ENCODE measurements at places on chromosomes 5 and 9.

GRCh38 chr9:114000671-114001409 is 77.3 kb downstream of the AMBP start:
- DNase-seq, result peak; percentile 32

DNA sequence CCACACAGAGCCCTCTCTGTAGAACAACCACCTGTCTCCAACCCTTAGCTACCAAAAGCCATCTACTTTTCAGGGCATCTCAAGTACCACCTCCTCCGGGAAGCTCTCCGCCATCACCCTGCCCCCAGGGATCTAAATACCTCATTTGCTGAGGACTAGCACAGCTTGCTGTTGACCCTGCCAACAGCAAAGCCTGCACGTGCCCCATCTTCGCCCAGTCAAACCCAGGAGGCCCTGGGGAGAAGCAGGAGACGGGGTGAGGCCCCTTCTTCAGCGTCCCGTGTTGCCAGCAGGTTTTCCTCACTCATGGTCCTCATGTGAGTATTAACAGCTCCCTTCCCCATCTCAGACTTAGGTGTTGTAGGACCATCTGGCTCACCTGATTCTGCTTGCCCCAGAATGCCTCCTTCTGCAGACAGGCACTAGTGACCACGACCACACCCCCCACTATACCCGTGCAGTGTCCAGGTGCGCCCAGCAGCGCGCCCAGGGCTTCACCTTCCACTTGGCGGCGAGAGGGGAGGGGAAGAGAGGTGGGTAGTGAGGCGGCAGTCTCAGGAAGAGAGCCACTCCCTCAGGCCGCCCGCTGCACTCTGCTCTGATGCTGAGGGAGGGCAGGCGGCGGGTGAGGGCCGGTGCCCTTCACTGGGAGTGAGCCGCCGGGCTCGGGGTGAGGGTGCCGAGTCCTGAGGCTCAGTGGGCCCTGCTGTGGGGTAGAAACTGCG is 11.1 kb downstream of the VAV2 start:
- no peak for DNase-seq

DNA sequence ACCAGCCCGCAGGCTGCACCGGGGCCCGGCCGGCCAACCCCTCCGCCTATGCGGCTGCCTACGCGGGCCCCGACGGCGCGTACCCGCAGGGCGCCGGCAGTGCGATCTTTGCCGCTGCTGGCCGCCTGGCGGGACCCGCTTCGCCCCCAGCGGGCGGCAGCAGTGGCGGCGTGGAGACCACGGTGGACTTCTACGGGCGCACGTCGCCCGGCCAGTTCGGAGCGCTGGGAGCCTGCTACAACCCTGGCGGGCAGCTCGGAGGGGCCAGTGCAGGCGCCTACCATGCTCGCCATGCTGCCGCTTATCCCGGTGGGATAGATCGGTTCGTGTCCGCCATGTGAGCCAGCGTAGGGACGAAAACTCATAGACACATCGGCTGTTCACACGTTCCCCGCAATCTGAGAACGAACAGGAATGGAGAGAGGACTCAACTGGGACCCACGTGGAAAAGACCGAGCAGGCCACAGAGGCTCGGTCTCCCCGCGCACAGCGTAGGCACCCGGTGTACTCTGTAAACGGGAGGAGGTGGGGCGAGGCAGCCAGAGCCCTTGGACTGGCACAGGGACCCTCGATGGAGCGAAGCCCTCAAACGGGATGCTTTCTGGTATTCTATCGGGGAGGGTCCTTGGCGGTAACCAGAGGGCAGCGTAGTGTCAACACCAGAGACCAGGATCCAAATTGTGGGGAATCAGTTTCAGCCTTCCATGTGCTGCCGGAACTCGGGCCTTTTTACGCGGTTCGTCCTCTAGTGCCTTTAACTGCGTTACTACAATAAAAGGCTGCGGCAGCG is 1.9 kb downstream of the FOXE1 start:
- no peak for DNase-seq

DNA sequence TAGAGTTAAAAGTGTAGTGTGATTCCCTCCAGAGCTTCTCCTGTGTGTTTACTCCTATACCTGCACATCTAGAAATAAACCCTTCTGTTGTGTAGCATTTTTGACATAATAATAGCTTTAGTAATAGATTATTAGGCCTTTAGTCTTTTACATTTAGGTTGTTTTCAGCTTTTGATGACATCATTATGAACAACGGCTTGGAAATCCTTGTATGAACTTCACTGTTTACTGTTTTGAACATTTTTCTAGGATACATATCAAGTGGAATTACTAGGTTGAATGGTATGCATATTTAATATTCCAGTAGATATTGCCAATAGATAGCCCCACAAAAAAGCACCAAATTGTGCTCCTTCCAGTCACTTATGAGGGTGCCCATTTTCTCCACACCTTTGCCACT is 174.0 kb downstream of the ARHGAP26 start:
- no peak for DNase-seq

DNA sequence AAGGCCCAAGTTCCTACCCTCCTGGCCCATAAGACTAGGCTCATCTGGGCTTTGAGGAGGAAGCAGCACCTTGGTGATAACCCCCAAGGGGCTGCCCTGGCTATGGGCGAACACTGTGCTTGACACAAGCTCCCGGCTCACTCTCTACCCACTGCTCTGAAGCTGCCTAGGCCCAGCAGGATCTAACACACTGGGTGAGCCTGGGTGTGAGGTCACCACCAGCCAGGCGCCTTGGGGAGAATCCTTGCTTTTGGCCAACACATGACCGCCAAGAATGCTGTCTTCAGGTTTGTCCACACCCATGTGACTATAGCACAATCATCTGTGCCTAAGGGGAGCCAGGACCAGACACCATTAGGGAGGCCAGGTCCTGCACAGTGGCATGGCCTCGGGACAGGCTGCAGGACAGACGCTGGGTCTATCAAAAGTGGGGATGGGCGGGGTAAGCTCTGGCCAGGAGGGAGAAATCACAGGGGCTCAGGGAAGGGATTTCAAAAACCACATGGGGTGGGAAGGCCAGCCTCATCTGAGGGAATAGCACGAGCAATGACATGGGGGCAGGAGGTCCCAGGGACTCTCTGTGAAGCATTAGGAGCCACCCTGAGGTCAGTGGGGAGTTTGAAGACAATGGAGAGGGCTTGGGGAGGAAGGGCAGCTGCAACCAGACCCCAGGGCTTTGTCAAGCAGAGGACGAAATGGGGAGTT is 29.6 kb downstream of the BICD2 start:
- DNase-seq, result no peak

DNA sequence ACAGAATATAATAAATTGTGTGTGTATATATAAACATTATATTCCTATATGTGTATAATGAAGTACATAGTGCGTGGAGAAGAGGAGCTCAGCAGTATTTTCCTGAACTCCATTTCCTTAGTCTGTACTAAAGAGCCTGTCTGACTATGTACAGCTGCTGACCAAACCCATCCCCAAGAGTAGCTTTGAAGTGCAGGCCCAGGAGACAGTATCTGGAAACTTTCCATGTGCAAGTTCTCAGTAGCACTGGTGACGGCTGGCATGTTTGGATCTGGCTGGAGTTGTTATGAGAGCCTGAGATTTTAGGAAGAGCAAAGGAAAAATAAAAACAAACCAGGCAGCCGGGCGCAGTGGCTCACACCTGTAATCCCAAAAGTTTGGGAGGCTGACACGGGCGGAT is 244.2 kb downstream of the RFK start:
- DNase-seq, result no peak

GRCh38 chr5:52989025-52989780 is at the start of gene ITGA2:
Gene ITGA2, plus strand, starts transcription at chr5:52989352. Its CDS starts 117 bp downstream, at chr5:52989469.
- DNase-seq, result peak; percentile 31

GRCh38 chr5:78508186-78508765 is 140.3 kb downstream of the LHFPL2 start:
- no peak for DNase-seq
